ENCODE measurements at places on chromosomes 3 and 15. TPM values are rescaled to one million over a fixed set of nuclear protein-coding genes. Genes with fewer than 3 reads are reported as not detected.

Gene TMEM108
- total RNA-seq, result 0.91 TPM

Gene CMTM8
- 5.4 TPM for total RNA-seq

Gene GUCA1C
- total RNA-seq, result not detected

Gene GOLGA8R
- total RNA-seq, result 6.3 TPM

Gene STX19
- total RNA-seq, result not detected

Gene SI
- not detected for total RNA-seq

Gene SERPINI2
- not detected for total RNA-seq

Gene KY
- total RNA-seq, result 0.50 TPM

Gene UBE3A
- total RNA-seq, result 103 TPM

Gene GOLGA6A
- total RNA-seq, result 0.06 TPM

Gene GABRB3
- 6.9 TPM for total RNA-seq

Gene GOLGA8K
- total RNA-seq, result 1.6 TPM

Gene C2CD4A
- 5.3 TPM for total RNA-seq
